ENCODE measurements at places on chromosomes 4 and X.

- H3K27me3 ChIP-seq = no peaks in the 10 kb centered on the region
- no peak for DNase-seq
- H3K27ac ChIP-seq = no peak overlapping the region
- no peak overlapping the region for H3K4me3 ChIP-seq
- no peaks in the 10 kb centered on the region for H3K4me1 ChIP-seq
These were observed 52.3 kb upstream of the SMIM31 start for GRCh38 chr4:164701665-164702064.

GRCh38 chr4:32789026-32789608 is 2068.9 kb downstream of the PCDH7 start:
- H3K27me3 ChIP-seq = no peaks in the 10 kb centered on the region
- H3K36me3 ChIP-seq = no peaks in the 10 kb centered on the region
- H3K27ac ChIP-seq = no peak overlapping the region
- DNase-seq = no peak

DNA sequence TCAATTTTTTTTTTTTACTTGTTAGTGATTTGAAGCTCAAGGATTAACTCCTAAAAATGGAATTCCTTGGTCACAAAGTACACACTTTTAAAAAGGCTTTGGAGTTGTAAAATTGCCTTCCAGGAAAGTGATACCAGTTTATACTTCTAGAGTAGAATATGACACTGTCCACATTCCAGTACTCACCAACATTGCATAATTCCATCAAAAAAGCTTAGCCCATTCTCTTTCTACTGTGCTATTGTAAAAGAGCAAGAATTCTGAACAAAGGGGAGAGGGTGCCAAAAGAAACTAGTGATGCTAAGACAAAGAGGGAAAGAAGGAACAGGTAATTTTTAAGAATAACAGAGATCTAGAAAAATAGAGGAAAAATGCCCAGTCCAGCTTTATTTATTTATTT is 10.4 kb upstream of the PHOX2B start:
- peaks cover 41% of the 10 kb centered on the region for H3K27me3 ChIP-seq
- H3K36me3 ChIP-seq = no peaks in the 10 kb centered on the region
- no peak overlapping the region for H3K27ac ChIP-seq
- no peaks in the 10 kb centered on the region for H3K4me1 ChIP-seq
- no peak overlapping the region for H3K4me3 ChIP-seq
- DNase-seq = no peak

- H3K4me3 ChIP-seq = no peak overlapping the region
- H3K27me3 ChIP-seq = no peaks in the 10 kb centered on the region
- H3K4me1 ChIP-seq = no peaks in the 10 kb centered on the region
- no peak overlapping the region for H3K27ac ChIP-seq
- DNase-seq = no peak
These were observed 2.7 kb upstream of the BANK1 start for GRCh38 chr4:101787701-101788316.

GRCh38 chrX:64894454-64895038 is 81.7 kb downstream of the ZC4H2 start:
- H3K27me3 ChIP-seq = no peaks in the 10 kb centered on the region
- H3K36me3 ChIP-seq = no peaks in the 10 kb centered on the region
- H3K4me3 ChIP-seq = no peak overlapping the region

DNA sequence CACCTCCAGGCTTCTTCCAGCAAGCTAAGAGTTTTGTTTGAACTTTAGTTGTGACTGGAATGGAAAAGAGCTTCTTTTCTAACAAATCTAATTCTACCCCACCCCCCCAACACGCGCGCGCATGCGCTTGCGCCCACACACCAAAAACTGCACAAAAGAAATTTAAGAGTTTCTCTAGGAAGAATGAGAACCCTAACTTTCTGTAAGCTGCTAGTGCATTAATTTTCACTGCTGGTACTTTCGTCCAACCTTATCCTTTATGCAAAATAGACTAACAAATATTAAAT is 9.0 kb upstream of the INTU start:
- no peak overlapping the region for H3K27ac ChIP-seq
- DNase-seq = peak; percentile 8
- peak overlapping the region; percentile 62 for H3K4me3 ChIP-seq
- no peaks in the 10 kb centered on the region for H3K4me1 ChIP-seq

DNA sequence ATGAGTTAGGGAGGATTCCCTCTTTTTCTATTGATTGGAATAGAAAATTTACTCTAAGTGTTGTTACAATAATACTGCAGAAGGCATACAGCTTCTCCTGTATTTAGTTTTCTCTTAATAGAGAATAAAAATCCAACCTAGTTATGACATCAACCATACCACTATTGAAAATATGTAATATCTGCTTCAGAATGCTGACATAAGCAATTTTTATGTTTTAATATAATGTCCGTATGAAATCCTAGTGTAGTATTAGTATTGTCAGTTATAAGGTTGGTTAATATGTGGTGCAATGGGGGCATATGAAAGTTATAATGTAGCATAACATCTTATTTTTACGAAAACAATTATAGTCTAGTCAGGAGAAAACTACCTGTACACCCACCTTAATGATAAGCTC is 68.2 kb downstream of the HEPH start:
- H3K4me3 ChIP-seq = no peak overlapping the region
- H3K36me3 ChIP-seq = no peaks in the 10 kb centered on the region
- H3K4me1 ChIP-seq = no peaks in the 10 kb centered on the region
- DNase-seq = no peak

DNA sequence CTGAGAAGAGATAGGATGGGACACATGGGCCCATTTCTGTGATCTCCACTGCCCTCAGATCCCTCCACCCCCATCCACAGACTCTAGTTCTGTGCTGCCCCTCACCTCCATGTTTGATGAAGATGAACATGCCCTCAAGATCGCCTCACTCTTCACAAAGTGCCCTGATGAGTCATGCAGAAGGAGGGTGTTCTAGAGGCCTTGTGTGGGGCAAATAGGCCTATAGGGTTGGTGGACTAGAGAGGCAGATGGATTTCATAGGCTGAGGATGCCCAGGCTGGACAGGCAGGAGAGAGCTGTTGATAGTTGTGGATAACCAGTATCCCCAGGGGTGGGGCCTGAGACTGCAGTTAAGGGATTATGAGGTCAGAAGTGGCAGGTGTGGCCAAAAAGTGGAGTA is at the start of gene CXorf65:
CXorf65 (minus strand) TSS at position 314 of the 400 bp plus-strand sequence; CDS start at position 130, 184 bp downstream.
- H3K4me1 ChIP-seq = no peaks in the 10 kb centered on the region
- DNase-seq = no peak
- no peaks in the 10 kb centered on the region for H3K27me3 ChIP-seq
- H3K4me3 ChIP-seq = no peak within 1 kb of the TSS

GRCh38 chr4:59712470-59712869 is 1487.7 kb upstream of the ADGRL3 start:
- no peaks in the 10 kb centered on the region for H3K4me1 ChIP-seq
- no peak overlapping the region for H3K4me3 ChIP-seq
- no peaks in the 10 kb centered on the region for H3K27me3 ChIP-seq
- no peak for DNase-seq
- no peaks in the 10 kb centered on the region for H3K36me3 ChIP-seq

- no peak overlapping the region for H3K27ac ChIP-seq
- no peak overlapping the region for H3K4me3 ChIP-seq
- no peak for DNase-seq
- no peaks in the 10 kb centered on the region for H3K4me1 ChIP-seq
- H3K36me3 ChIP-seq = no peaks in the 10 kb centered on the region
These were observed 1.8 kb downstream of the PRDM8 start for GRCh38 chr4:80199004-80199560.

GRCh38 chr4:123598331-123598730 is 201.7 kb downstream of the SPRY1 start:
- DNase-seq = no peak
- H3K27me3 ChIP-seq = no peaks in the 10 kb centered on the region

DNA sequence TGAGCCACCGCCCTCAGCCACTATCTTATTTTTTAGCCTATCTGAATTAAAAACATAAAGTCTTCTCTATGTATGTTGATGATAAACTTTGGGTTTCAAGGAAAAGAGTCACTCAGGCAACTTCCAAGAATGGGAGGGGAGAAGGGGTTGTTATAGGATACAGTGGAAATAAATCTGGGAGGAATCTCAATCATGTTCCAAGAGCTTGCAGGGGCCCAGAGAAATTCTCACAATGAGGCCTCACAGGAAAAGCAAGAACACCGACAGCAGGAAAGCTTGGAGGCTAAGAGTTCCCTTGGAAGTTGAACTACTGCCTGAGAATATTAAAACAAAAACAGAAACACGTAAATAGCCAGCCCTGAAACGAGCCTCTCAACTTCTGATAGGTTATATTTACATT is 384.6 kb upstream of the IGFBP7 start:
- no peaks in the 10 kb centered on the region for H3K4me1 ChIP-seq
- no peak overlapping the region for H3K27ac ChIP-seq
- no peaks in the 10 kb centered on the region for H3K36me3 ChIP-seq
- H3K27me3 ChIP-seq = no peaks in the 10 kb centered on the region
- no peak for DNase-seq
- no peak overlapping the region for H3K4me3 ChIP-seq

DNA sequence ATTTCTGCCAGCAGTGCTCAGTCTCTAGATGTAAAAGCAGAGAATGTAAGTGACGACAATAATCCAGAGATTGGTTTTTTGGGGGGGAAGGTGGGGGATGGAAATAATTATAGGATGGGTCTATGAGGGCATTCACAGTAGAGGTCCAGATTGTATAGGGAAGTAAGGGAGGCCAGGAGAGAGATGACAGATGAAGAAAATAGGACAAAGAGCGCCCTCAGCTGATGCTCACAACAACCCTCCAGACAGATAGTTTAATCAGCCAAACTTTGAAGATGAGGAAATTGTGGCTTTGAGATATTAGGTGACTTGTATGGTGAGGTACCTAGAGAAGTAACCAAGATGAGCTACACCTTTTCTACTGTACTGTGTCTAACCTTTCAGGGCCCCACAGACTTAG is 137.9 kb downstream of the MAGEB17 start:
- H3K4me3 ChIP-seq = no peak overlapping the region
- no peak overlapping the region for H3K27ac ChIP-seq
- H3K4me1 ChIP-seq = no peaks in the 10 kb centered on the region

DNA sequence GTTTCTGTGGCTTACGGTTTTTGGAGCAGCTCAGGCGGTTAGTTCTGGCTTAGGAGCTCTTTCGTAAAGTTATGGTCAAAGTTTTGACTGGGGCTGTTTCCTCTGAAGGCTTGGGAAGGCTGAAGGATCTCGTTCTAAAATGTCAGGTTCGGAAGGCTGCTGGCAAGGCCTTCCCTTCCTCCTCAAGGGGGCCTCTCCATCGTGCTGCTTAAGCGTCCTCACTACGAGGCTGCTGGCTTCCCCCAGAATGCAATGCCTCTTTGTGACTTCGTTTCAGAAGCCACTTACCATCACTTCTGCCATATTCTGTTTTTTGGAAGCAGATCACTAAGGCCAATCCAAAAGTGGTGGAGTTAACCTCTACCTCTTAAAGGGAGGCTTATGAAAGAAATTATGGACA is 1196.4 kb upstream of the TENM3 start:
- no peaks in the 10 kb centered on the region for H3K36me3 ChIP-seq
- H3K27me3 ChIP-seq = no peaks in the 10 kb centered on the region
- DNase-seq = no peak

GRCh38 chrX:124289443-124289842 is 43.0 kb upstream of the TEX13D start:
- DNase-seq = no peak
- no peak overlapping the region for H3K4me3 ChIP-seq
- no peaks in the 10 kb centered on the region for H3K36me3 ChIP-seq
- H3K27me3 ChIP-seq = no peaks in the 10 kb centered on the region

- H3K4me1 ChIP-seq = no peaks in the 10 kb centered on the region
- H3K27me3 ChIP-seq = no peaks in the 10 kb centered on the region
- DNase-seq = no peak
- no peak overlapping the region for H3K27ac ChIP-seq
These were observed 33.9 kb downstream of the NELFA start for GRCh38 chr4:1974840-1975239.

GRCh38 chr4:184028561-184029374 is 123.7 kb downstream of the STOX2 start:
- peak overlapping the region; percentile 62 for H3K4me3 ChIP-seq
- H3K27ac ChIP-seq = no peak overlapping the region
- no peaks in the 10 kb centered on the region for H3K27me3 ChIP-seq
- H3K4me1 ChIP-seq = no peaks in the 10 kb centered on the region
